ENCODE measurements at places on chromosomes 2 and 18.

DNA sequence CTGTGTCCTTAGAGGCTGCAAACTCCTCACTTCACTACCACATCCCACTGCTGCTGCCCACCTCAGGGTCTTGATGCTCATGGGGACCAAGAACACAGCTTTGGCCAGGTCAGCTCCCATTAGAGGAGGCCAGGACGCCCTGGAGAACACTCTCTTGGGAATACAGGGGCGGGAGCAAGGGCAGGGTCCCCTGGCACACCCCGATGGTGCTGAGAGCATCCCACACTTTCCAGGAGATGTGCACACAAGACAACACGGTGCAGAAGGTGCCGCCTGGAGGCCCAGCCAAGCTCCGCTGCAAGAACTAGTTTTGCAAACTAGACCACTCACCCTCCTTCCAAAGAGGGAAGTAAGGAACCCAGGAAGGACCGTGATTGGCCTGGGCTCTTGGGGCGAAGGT, 304.4 kb upstream of the SALL3 start:
- DNase-seq: no peak

- DNase-seq: no peak
Observed at GRCh38 chr2:30798536-30798991, 8.7 kb downstream of the CAPN13 start.

- no peak for DNase-seq
Observed at GRCh38 chr2:207505728-207506127, 24.0 kb upstream of the CREB1 start.

GRCh38 chr2:33707312-33707711, 108.2 kb upstream of the FAM98A start:
- DNase-seq: no peak

DNA sequence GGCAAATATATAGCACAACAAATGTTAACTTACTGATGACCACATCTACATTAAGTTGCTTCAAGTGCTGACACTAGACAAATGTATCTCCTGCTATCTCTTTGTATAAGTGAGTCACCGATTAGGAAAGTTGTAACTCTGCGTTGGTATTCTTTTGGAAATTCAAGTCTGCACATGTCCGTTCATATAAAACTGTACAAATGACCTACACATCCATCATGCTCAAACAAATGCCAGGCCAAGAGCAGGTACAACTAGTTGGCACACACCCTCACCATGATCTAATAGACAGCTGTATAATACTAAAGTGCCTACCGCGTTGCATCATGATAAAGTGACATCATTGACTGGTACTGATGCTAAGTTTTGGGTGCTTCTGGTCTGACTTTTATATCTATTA, 141.1 kb downstream of the RBMS1 start:
- DNase-seq: no peak

DNA sequence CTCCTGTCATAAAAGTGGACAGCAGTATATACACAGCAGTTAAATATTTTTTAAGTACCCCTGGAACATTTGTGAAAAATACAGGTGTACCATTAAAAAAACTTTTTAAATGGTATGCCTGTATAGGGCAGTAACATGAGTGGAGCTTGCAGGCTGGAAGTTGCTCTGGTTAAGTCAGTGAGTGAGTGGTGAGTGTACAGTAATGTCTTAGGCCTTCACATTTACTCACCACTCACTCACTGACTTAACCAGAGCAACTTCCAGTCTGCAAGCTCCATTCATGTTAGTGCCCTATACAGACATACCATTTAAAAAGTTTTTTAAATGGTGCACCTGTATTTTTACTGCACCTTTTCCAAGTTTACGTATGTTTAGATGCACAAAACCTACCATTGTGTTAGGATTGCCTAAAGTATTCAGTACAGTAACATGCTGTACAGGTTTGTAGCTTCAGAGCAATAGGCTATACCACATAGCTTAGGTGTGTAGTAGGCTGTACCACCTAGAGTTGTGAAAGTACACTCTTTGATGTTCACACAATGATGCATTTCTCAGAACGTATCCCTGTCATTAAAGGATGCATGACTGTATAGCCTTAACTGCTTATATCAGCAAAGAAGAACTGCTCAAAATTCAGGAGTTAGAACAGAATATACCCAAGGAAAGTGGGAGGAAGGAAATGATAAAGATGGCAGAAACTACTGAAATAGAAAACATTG, 112.6 kb downstream of the EHBP1 start:
- DNase-seq: no peak

DNA sequence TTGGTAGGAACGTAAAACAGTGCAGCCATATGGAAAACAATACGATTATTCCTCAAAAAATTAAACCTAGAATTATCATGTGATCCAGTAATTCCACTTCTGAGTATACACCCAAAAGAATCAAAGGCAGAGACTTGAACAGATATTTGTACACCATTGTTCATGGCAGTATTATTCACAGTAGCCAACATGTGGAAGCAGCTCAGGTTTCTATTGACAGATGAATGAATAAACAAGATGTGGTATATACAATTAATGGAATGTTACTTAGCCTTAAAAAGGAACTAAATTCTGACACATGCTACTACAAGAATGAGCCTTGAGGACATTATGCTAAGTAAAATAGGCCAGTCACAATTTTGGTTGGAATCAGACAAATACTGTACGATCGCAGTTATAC, 14.2 kb upstream of the RTTN start:
- no peak for DNase-seq

GRCh38 chr2:235577404-235578330, 83.8 kb downstream of the AGAP1 start:
- no peak for DNase-seq

DNA sequence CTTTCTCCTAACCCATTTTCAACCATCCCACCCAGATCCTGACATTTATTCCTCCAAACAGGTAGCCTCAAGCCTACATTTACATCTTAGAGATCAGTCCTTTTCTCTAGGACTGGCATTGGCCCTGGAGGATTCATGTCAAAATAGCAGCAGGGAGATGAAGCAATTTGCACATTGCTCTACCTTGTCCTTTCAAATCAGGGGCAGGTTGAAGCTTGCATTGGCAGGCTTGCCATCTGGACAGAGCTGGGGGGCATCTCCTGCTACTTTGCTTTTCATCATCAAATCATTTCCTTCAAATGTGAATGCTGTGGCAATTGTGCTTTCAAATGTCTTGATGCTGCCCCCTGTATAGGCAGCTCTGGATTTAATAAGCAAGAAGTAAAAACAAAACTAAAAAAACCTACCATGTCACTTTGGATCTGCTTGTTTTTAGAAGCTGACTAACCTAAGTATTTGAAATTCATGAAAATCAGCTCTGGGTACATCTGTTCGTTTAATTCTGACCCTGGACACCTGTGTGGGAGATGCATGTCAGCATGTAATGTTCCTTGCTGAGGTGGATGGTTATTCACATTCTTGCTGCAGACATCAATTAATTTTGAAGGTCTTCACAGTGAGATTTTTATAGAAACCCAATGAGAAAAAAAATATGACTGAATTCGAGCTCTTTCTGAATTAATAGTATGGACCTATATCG, 47.9 kb downstream of the KIF5C start:
- DNase-seq: no peak

DNA sequence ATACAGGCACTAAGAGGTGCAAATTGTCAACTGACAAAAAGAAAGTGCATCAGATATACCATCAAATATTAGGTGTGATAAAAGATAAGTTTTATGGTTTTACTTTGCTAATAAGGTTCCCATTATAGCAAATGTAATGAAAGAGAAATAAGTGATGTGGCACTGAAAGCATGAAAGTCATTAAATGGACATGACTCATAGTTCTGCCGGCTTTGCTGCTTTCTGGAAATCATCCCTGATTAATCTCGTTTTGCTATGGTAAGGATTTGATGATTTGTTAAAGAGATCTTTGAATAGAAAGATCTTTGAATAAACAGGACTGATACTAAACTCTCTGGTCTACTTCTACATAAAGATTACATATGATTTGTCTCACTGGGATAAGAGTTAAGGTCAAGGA, 72.7 kb downstream of the CLIP4 start:
- DNase-seq: no peak
